Urinary bladder (tissue), 4 donors: ENCODE measurements at places on chromosomes 12 and 14.

GRCh38 chr12:90621927-90622326 is 333.0 kb downstream of the CCER1 start:
- no peak for DNase-seq

DNA sequence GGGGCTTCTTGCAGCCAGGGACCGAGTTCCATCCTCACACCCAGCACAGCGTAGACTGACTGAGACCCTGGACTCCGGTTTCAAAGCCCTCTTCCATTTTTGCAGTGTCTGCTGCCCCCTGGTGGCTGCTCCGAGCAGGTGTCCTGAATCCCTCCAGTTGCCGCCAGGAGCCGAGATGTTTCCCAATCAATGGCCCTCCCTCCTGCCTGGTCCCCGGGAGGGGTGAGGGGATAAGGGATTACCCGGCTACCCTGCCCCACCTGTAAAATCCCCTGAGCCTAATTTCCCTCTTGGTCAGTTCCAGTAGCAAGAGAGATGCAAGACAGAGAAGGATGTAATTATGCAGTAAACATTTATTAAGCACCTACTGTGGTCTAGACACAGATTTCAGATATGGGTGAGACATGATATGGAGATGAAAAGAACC is 55.0 kb downstream of the PHETA1 start:
- peak; percentile 39 for DNase-seq

- DNase-seq, result no peak
These were observed 371.2 kb downstream of the BCL11B start for GRCh38 chr14:98900798-98901197.

- no peak for DNase-seq
These were observed 2.1 kb upstream of the CCT2 start for GRCh38 chr12:69583203-69583602.

GRCh38 chr12:68180792-68181744 is 21.5 kb upstream of the IFNG start:
- no peak for DNase-seq
